Stimulated activated CD4-positive, alpha-beta T cell treated with anti-CD3 and anti-CD28 coated beads, Interleukin-2, amount 100 ng/mL, for 24 hours (primary cell): ENCODE measurements at places on chromosomes 7 and 10.

DNA sequence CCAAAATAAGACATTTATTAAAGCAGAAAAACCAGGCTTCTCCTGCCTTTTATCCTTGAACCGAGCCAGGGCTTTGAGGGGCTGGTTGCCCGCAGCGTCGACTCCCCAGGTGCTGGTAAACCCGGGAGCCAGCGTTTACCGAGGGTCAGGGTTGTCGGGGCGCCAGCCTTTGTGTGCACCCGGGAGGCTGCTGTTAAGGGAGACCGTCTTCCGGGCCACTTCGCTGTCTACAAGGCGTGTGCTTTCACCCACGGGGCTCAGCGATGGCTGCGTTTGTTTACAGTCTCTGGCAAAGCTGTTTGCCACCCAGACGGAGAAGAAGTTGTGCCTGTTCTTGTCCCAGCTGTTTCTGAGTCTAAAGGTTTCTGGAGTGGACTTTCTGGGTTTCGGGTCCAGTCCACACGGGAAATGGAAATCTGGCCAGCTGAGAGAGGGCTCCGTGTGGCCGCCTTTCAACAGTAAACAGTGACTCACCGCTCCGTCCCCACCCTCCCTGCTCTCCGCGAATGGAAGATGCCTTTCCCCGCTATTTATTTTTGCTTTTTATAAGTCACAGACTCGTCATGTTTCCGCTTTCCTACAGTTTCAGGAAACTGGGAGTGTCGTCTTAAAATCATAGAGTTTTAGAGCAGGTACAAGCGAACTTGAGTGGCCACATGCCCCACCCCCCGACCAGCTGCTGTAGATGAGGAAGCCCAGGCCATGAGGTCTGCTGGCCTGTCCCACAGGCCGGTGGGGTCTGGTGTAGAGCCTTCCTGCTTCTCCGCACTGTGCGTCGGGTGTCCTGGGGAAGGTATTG lies 2.2 kb downstream of the MAFK start:
- DNase-seq, result peak; percentile 67

DNA sequence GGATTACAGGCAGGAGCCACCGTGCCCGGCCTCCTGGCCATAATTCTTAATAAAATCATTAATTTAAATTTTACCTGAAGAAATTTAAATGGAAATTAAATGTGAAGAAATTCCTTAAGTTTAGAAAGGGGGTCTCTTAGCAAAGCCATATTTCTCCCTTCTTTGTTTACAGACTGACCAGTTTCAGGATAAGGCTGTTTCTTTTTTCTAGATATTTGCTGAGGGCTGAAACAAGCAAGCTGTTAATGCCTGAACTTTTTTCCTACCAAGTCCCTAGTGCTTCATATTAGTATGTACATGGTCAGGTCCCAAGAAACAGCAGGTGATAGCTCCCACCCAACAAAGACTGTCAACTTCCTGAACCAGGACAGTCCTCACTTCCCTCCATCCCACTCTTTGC lies 18.1 kb upstream of the PDIA4 start:
- DNase-seq, result no peak

- no peak for DNase-seq
Measured at GRCh38 chr10:111265341-111265740, 188.5 kb downstream of the ADRA2A start.

DNA sequence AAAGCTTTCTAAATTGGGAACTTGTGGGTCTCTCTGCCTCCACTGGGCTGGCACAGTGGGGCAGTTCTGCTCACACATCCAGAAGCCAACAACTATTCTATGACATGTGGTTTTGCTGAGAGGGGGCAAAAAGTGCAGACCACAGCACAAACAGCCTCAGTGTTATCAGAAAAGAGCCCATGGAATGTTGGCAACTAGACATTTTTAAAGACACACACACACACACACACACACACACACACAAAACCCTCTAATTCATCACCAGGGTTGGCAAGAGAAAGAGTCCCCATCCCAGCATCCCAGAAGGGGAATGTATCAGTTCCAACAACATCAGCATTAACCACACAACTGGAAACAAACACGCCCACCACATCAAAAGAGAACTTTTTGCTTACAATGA lies 117.1 kb downstream of the FGFR2 start:
- DNase-seq, result no peak

- no peak for DNase-seq
Measured at GRCh38 chr7:122544463-122544862, 154.5 kb downstream of the RNF133 start.

DNA sequence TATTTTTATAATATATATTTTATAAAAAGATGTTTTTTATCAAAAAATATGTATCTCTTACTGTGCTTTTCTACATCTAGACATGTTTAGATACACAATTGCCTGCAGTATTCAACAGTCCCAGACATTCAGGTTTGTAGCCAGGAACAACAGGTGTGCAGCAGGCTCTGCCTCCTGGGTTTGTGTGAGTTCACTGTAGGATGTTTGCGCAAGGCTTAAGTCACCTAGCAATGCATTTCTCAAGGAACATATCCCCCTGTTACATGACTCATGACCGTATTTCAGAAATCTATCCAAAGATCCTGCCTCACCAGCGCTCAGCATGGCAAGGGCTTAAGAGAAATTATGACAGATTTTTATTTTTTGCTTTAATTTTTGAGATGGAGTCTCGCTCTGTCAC lies 41.5 kb downstream of the PITRM1 start:
- DNase-seq, result no peak

DNA sequence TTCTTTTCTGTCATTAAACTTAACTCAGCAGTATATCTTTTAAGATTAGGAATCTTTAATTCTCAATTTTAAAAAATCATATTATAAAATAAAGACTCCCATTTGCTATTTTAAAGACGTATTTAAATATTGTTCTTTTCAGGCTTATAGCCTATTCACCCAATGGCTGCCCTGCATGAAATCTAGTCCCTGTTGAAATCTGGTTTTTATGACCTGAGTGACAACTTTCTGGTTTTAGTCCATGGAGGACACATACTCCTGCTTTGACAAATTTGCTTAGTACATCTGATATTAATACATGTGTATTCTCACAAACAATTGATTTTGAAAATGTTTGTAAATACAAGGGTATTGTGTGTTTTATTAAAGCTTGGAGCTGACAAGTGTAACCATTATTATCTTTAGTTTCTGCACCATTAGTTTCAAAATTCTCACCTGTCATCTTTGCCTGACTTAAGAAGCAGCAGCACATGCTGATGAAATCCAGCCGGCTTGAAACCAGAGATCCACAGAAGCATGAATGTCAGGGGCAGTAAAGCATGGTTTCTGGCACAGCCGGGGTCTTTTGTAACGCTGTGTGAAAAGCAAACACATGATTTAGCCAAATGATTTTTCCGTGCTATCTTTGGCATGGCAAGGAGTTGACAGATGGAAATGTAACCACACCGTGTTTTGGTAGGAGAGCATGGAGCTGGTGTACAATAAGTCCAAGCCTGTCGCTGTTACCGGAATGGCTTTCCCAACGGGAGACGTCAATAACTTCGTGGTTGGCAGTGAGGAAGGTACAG lies 262.8 kb downstream of the DYNC1I1 start:
- no peak for DNase-seq

GRCh38 chr10:94293354-94293753 lies 69.4 kb downstream of the NOC3L start:
- DNase-seq, result no peak

GRCh38 chr7:146656988-146657387 lies 540.4 kb downstream of the CNTNAP2 start:
- no peak for DNase-seq

DNA sequence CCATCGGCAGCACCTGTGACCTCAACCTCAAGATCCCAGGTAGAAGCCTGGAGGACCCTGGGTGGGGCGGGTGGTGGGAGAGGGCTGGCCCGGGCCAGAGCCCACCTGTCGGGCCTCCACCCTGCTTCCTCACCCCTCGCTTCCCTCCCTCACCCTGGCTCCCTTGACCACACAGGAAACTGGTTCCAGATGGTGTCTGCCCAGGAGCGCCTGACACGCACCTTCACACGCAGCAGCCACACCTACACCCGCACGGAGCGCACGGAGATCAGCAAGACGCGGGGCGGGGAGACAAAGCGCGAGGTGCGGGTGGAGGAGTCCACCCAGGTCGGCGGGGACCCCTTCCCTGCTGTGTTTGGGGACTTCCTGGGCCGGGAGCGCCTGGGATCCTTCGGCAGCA lies 8.9 kb upstream of the ATP6V1F start:
- no peak for DNase-seq

- DNase-seq, result no peak
Measured at GRCh38 chr7:141838581-141838980, 2.7 kb downstream of the PRSS37 start.

GRCh38 chr10:118983263-118983662 lies 46.3 kb upstream of the NANOS1 start:
- no peak for DNase-seq

GRCh38 chr10:43234471-43235041 lies 32.3 kb downstream of the RASGEF1A start:
- no peak for DNase-seq

DNA sequence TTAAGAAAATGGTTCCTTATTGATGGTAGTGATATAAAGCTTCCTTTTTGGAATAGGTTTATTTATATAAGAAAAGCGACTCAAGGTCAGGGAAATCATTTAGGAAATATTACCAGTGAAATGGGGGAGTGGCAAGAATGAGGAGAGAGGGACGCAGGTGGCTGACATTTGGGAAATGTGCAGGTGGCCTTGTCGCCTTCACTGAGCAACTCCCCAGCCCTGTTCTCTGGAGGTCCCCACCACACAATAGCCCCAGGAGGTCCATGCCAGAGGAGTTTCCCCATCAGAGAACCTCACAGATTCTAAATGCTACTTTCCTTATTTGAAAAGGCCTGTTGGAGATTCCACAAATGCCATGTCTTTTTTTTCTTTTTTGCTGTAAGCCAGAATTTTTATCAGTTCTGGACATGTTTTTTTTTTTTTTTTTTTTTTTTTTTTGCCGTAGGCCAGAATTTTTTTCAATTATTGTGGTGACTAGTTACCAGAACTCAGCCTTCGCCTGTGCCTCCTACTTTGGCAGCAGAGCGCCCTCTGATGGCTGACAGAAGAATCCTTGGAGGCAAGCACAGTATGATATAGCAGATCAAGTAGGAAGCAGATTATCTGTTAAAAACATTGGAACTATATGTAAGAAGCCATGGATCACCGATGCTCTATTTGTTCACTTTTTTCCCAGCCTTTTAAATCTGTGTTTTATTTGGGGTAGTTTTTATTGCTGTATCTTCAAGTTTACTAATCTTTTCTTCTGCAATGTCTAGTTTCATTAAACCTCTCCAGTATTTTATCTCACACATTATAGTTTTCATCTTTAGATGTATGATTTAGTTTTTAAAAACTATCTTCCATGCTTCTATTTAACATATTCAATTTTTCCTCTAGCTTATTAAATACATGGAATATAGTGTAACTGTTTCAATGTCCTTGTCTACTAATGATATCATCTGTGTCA lies 18.6 kb downstream of the OPALIN start:
- DNase-seq, result peak; percentile 65

DNA sequence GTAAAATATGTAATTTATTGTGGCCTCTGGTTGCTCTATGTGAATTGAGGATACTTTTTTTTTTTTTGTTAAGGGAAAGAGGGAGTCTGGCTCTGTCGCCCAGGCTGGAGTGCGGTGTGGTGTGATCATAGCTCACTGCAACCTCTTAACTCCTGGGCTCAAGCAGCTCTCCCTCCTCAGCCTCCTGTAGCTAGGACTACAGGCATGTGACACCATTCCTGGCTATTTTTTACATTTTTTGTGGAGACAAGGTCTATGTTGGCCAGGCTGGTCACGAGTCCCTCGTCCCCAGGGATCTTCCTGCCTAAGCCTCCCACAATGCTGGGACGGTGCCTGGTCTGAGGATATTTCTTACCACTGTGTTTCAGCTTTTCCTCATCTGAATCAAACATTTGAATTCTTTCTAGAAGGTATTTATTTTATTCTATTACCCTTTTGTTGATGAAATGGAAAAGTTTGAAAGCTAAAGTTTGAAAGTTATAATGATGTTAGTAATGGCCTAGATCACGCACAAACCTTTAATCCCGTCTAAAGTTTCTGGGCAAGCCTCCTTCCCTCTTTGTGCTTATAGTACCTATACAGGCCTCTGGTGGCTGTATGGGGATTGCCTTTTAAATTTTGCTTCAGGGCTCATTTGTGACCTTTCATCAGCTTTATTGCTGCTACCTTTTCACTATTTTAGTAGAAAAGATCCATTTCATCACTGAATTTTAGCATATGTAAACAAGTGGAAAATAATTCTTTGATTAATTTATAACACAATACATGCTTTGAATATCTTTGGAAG lies 2.0 kb downstream of the IFRD1 start:
- no peak for DNase-seq

- no peak for DNase-seq
Measured at GRCh38 chr10:50286996-50287803, 35.9 kb upstream of the ASAH2 start.

- DNase-seq, result no peak
Measured at GRCh38 chr10:109899356-109900331, 23.7 kb downstream of the XPNPEP1 start.

DNA sequence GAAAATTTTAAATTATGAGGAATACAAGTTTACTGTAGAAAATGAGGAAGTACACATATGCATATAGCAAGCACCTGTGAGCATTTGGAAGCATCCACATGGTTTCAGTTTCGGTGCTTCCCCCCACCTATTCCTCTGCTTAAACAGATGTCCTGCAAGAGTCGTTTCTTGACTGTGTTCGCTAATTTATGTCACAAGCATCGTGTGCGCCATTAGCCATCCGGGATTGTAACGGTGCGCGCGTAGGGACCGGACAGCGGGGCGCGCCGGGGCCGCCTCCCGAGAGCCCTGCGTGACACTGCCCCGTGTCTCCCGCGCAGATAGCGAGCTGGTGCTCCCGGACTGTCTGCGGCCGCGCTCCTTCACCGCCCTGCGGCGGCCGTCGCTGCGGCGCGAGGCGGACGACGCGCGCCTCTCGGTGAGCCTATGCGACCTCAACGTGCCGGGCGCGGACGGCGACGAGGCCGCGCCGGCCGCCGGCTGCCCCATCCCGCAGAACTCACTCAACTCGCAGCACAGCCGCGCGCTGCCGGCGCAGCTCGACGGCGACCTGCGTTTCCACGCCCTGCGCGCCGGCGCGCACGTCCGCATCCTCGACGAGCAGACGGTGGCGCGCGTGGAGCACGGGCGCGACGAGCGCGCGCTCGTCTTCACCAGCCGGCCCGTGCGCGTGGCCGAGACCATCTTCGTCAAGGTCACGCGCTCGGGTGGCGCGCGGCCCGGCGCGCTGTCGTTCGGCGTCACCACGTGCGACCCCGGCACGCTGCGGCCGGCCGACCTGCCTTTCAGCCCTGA lies 90.9 kb downstream of the NEURL1 start:
- peak; percentile 72 for DNase-seq

DNA sequence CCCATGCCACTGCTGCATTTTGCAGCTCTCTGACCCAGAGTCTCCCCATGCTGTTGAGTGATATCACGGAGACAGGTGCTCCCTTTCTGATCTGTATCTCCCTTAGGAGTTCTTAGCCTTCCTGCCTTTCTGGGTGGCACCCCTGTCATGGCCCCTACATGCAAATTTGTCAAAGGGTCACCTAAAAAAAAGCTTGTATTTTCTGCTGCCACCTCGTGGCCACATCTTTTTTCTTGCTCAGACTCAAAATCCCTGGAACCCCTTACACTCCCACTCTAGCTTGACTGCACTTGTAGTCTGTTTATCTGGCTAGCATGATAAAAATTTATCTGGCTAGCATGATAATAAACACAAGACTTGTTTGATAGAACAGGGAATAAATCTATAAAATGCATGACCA lies 809.1 kb downstream of the SORCS1 start:
- no peak for DNase-seq
